ENCODE measurements at places on chromosomes 12 and 14.
A peak's percentile ranks its signal among the peaks of the same experiment; 100 is the strongest.

DNA sequence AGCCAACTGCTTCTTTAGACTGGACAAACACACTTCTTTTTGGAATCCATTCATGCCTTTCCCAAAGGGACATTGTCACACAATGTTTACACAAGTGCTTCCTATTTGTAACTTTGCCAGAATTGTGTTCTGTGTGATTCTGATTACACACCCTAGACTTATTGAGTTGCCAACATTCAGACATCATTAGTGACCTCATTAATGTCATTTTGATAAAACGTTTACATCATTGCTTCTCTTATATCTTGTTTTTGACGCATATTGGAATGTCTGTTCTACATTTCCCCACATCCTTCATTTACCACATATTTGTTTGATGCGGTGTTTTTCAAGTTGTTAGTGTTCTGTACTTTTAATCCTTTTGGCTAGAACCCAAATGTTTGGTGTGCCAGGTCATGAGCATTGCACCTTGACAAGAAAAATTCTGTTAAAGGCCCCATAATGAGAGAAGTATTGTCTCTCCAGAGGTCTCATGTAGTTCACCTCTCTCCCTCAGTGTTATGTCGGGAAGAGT, 305.5 kb downstream of the AEBP2 start:
- DNase-seq: no peak

DNA sequence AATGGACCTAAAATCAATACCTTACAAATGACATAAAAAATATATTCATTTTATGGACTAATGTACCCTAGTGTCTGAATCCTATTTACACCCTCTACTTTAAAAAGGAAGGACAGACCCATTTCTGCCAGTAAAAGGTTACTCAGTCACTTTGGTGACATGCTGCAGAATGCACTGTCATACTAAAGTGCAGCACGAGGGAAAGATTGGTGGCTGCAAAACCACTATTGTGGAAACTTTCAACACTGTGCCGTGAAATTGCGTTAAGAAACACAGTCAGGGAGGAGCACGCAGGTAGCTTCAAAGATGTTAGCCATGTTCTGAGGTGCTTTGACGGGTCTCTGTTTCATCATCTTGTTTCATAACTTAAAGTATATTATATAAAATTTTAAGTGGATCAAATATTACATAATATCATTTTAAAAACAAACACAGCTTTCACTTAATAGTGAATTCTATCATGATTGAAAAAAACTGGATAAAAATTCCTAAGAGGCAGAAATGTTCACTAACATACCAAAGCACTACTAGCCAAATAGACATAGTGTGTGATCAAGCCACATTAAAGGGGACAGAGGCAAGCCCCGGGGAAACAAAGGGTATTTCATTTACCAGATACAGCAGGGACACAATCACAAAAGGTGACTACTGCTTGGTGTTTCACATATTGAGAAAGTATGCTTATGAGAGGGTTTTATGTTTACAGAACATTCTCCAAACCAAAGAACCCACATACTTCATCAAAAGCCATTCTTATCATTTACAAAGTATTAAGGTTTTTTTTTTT, 330.8 kb upstream of the SOX5 start:
- DNase-seq: no peak

- no peak for DNase-seq
Measured at GRCh38 chr12:1972260-1972659, 32.0 kb downstream of the DCP1B start.

DNA sequence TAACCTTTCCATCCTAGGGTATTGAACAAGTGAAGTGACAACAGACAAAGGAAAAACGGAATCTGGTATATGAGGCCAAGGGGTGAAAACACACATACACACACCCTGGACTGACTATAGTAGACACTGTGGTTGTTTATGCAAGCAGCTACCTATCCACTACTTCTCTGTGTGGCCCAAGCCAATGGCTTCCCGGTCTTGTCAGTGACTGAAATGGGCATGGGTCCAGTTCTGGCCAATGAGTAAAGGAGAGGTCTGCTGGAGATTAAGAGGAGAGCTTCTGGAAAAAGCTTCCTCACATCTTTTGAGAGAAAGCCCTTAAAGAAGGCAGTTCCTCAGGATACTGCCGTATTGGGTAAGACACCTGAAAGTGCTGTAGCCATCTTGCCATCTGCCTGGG, 19.3 kb downstream of the MBIP start:
- no peak for DNase-seq

DNA sequence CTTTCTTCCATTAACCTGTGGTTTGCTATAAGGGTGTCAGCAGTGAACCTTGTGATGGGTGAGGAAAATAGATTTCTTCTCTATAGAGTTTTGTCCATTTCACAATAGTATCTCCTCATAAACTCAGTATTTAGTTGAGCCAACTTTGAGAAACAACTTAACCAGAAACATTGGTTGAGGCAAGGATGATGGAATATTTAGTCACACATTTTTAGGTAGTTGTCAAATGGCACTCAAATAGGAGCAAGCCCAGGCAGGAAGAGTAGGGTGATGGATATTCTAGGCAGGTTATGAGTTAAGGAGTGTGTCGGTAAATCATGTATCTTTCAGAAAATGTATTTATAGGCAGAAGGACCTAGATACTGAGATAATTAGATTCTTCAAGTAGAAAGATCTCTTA, 1267.6 kb downstream of the SLC16A7 start:
- no peak for DNase-seq

DNA sequence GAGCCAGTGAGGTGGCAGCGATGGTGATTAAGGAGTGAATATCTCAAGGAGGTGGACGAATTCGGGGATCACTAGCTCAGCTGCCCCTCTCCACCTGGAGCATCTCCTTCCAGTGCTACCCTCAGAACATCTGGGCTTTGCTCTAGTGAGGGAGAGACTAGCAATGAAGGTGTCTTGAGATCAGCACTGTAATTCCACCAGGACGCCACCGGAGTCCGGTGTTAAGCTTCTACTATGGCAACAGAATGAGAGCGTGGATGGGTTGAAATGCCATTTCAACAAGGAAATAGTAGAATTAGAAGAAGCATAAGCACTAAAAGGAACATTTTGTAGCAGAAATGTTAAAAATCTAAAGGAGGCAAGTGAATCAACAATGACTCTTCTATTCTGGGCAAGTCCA, 61.1 kb downstream of the NTF3 start:
- DNase-seq: no peak

DNA sequence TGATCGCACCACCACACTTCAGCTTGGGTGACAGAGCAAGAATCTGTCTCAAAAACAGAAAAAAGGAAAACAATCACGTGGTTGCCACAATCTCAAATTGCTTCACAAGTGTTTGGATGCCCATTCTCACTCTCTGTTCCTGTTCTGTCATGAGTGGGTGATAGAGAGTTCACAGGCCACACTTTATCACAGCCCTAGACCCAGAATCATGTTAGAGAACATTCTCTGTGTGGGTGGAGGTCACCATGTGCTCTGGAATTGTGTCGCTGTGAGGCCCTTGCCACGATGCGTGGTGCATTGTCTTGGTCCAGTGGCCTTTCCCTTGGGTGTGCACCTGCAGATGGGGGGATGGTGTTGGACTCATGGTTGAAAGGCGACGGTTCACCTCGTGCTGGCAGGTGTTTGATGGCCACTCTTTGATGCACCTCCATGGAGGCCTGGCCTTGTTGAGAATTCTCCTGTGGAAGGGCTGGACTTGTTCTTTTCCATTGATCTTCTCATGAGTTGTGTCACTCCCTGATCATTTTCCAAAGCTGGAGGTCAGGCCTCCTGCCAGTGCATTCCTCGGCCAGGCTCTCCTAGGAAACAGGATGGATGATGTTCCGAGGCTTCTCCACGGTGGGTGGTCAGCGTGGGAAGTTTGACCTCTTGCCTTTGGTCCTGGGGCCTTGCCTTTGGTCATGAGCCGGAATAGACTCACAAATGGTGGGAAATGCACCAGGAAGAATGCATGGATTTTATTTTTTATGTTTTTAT, 91.9 kb downstream of the SLC24A4 start:
- no peak for DNase-seq

DNA sequence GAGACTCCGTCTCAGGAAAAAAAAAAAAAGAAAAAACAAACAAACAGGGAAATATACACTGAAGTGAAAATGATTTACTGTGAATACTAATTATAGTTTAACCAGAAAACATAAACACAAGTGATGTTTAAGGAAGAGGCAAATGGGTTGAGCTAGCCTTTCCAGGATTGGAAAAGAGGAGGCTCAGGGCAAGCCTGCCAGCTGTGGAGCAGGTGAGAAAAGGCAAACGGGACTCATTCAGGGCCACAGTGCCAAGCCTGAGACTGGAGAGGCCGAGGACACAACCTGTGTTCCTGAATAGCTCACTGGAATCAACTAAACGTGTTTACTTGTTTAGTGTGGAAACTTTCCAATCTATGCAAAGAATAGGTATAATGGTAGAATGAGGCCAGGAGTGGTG, 35.7 kb upstream of the MAPKAPK5 start:
- no peak for DNase-seq

DNA sequence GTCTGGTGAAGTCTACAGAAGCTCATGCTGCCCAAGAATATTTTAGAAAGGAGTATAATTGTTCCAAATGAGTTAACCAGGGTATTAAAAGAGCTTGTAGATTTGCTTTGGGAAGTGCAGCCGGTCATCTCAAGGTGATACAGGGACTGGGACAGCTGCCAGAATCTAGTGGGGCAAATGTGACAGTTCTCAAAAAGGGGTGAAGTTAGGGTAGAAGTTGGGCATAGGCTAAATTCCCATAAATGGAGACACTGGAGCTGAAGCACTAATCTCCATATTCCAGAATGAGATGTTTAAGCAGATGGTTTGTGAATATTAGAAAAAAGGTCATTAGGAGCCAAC, 94.7 kb downstream of the ANO6 start:
- no peak for DNase-seq

DNA sequence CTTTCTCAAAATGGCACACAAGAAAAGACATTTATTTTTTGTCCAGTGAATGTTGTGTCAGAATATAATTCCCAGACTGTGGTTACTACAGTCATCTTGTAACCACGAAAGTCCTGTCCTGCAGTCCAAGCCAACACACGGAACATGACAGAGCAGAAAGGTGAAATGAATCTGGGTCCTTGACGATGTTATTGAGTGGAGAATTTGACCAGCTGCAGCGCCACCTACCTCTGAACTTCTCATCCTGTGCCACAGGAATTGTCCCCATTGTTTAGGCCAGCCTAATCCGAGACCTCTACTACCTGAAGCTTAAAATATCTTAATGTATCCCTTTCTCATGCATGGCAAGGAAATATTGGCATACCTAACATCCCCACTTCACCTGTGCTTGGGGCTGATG, 64.1 kb upstream of the OTX2 start:
- no peak for DNase-seq

GRCh38 chr14:44966601-44967336, 4.8 kb downstream of the TOGARAM1 start:
- no peak for DNase-seq

DNA sequence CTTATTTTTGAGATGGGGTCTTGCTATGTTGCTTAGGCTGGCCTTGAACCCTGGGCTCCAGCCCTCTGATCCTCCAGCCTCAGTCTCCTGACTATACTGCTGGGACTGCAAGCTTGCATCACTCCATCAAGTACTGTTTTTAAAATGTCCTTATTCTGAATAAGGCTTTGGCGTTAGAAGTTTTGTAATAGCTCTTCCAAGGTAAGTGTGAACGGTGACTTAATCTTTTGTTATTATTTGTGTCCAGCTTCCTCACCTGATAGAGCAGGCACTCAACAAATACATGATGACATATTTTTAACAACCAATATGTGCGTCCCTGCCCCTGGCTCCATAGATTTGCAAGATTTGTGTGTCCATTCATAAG, 1.4 kb downstream of the C1RL start:
- DNase-seq: no peak

GRCh38 chr12:116368196-116369194, 91.0 kb upstream of the MED13L start:
- no peak for DNase-seq

DNA sequence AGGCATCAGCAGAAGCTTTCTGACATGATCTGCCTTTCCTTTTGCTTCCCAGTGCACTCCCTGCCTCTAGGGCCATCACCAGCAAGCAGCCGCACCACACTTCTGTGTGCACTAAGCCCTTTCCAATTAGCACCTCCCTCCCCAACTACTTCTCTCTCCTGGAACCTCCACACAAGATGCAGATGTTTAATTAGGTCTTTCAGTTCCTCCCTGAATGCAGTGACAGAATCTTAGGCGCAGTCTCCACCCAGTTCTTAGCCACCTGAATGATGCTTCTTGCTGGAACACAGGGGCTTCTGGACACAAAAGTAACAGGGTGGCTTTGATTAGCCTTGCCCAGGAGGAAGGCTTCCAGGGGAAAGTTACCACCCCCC, 32.9 kb downstream of the NIN start:
- no peak for DNase-seq

- DNase-seq: peak; percentile 58
Measured at GRCh38 chr12:14774074-14774905, 29.0 kb downstream of the WBP11 start.

GRCh38 chr12:8040791-8041190, 8.3 kb downstream of the FOXJ2 start:
- DNase-seq: no peak

- DNase-seq: no peak
Measured at GRCh38 chr12:3759878-3760277, 7.0 kb upstream of the CRACR2A start.

DNA sequence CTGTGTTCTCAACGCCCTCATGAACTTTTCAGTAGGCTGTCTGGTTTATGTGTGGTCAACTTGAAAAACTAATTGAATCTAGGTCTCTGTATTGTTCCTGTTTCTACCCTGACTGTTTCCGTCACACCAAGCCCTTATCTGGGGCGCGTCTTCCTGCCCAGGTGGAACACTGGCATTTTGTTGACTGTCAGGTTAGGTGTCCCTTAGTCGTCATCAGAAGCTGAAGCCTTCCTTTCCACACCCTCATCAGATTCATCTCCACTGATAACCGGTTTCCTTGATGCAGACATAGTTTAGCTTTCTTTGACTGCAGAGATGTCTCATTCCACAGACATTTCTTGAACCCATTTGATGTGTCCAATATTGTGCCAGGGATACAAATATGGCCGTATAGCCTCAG, 96.5 kb downstream of the DUSP16 start:
- no peak for DNase-seq

GRCh38 chr14:99450266-99450665, 30.4 kb downstream of the SETD3 start:
- DNase-seq: no peak

GRCh38 chr12:121005346-121005815, 10.9 kb downstream of the C12orf43 start:
- no peak for DNase-seq

DNA sequence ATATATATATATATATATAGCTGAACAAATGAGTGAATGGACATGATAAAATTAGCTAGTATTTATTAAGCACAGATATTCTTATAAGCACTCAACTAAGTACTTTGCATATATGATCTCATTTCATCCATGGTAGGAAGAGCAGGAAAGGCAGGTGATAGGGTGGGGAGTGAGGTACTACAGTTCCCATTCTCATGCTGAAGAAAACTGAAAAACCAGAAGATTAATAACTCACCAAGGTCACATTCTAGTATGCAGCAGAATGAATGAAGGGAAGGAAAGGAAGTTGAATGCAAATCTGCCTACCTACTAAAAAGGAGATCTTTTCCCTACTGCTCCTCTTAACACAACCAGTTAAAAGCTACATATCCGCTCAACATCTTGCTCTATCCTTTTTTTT, 298.1 kb upstream of the TMPO start:
- DNase-seq: no peak

- DNase-seq: no peak
Measured at GRCh38 chr14:63504648-63505047, 38.5 kb downstream of the PPP2R5E start.
